ENCODE measurements at places on chromosomes 16 and 17.

- no peak for DNase-seq
Observed at GRCh38 chr17:17978481-17979424, 6.1 kb downstream of the DRC3 start.

- DNase-seq, result peak; percentile 51
Observed at GRCh38 chr17:17382065-17382459, 78.9 kb downstream of the NT5M start.

- DNase-seq, result no peak
Observed at GRCh38 chr16:85175724-85176233, 63.5 kb upstream of the CIBAR2 start.

DNA sequence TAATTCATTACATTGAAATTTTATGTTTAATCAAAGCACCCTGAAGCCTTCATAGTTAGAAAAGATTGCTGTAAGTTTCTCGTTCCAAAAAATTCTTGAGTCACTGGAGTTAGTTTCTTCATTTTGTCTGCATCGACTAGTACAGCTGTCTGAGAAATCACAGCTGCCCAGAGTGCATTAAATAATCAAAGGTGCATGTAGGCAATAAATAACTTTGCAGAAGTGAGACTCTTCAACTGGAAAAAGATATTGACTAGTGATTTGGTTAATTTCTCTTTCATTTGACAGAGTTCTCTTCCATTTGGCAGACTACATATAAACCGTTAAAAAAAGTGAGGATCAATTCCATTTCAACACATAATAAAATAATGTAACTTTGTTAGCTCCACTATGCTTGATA lies 234.0 kb downstream of the CNTNAP4 start:
- no peak for DNase-seq

DNA sequence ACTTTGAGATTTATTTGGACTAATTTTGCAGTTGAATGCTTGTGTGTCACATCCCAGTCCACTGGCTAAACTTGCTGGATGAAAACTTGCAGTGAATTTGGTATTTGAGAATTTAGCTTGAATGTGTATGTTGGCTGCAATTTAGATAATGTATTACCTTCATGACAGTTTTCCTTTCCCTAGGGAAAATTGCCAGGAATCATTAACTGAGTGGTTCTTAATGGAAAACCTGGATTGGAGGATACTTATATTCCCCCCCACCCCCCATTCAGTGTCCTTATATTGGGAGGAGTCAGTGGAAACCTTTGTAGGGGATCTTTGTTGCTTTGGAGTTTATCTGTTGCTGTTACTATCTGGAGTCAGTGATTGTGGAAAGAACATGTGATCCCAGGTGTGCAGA lies 67.6 kb downstream of the KPNA2 start:
- no peak for DNase-seq

DNA sequence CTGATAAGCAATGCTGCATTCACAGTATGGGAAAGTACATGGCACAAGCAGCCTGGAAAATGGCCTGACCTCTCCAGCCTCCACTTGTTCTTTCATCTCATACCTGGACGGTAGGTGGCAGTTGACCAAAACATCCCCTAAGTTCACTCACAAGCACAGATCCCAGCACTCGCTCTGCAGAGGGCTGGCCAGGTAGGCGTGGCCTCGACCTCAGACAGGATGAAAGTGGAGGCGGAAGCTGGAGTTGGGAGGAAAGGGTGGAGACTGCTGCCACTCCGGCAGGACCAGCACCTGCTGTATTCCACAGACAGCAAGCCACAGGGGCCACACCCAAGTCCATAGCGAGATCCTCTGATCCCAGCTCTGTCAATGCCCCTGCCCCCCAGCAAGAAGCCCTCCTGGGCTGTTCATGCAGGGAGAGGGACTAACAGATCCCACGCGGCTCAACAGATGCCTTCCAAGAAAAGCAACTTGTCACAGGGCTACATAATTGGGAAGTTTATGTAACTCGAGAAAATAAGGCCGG lies 31.3 kb downstream of the ZCCHC14 start:
- no peak for DNase-seq

GRCh38 chr16:81189100-81189664 lies 49.3 kb upstream of the BCO1 start:
- no peak for DNase-seq

DNA sequence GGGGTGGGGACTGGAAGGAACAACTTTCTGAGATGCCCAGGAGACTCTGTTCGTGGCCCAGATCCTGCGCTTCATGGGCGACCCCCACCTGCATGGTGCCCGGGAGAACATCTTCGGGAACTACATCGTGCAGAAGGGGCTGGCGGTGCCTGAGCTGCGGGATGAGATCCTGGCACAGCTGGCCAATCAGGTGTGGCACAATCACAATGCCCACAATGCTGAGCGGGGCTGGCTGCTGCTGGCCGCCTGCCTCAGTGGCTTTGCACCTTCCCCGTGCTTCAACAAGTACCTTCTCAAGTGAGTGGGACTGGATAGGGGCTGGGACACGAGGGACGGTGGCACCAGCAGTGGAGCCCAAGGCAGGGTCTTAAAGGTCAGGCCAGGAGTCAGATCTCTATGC lies 37.3 kb downstream of the MYO15A start:
- DNase-seq, result no peak
